ENCODE measurements at places on chromosomes 6 and 20.

DNA sequence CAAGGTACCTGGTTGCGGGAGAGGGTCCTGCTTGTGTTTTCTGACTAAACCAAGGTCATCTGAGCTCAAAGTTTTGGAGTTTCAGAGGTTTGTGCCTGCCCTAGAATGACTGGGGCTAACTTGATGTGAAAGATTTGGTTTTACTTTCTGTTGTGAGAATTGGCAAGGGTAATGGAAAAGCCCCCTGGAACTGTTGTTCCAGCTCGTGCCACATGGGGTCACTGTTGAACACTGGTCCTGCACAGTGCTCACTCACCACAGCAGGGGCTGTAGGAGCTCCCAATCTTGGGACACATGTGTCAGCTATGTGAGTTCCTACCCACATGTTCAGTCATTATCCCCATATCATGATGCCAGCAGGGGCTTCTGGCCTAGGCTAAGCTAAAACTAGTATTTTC, 6.5 kb downstream of the TGM6 start:
- DNase-seq = no peak

DNA sequence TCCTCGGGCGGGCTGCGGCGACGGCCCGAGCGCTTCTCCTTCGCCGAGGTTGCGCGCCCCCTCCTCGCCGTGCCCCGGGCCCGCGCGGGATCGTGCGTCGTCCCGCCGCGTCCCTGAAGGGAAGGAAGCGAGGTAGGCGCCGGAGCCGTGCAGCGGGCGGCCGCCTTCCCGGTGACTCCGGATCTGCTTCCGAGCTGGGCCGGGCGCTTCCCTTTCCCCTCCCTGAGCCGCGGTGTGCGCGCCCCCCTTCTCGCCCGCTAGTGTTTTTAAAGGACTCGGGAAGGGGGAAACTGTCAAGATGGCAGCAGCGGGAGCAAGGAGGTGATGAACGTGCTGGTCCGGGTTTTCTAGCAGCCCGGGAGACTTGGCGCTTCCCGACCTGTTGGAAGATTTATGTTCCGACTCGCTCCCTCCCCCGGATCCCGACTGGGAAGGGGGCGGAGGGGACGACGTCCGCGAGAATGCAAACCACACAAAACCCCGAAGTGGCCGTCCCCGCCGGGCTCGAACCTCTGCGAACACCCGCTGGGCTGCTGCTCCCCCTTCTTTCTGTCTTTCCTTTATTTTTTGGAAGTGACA, 744 bp upstream of the FOXO3 start:
- peak; percentile 30 for DNase-seq

GRCh38 chr20:46562373-46563169, 12.1 kb upstream of the OCSTAMP start:
- peak; percentile 73 for DNase-seq

DNA sequence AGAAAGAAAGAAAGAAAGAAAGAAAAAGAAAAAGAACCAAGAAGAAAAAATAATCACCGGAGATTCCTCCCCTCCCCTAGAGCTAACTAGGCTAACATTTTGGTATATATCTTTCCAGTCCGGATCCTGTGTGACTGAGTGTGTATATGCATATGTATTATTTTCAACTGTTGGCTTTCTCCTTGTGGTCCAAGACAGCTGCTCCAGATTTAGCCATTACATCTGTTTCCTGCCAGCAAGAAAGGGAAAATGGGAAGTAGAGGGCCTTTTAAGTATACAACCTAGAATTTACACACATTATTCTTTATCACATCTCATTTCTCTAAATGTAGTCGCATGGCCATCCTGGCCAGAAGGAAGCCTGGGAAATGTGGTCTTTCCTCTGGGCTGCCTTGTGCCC, 15.2 kb downstream of the SLC52A3 start:
- no peak for DNase-seq
